ENCODE measurements at places on chromosomes 16 and 17. TPM values are rescaled to one million over a fixed set of nuclear protein-coding genes. Genes with fewer than 3 reads are reported as not detected.

Gene ENPP7
- not detected for total RNA-seq

Gene CA4
- total RNA-seq = not detected

Gene CEP131
- 6.5 TPM for total RNA-seq

Gene CFAP97D1
- 0.15 TPM for total RNA-seq

Gene TPSG1
- not detected for total RNA-seq

Gene SULT1A4
- 0.67 TPM for total RNA-seq

Gene OR1E2
- not detected for total RNA-seq

Gene TUBG1
- total RNA-seq = 41.8 TPM

Gene CCDC40
- 6.2 TPM for total RNA-seq

Gene LPO
- total RNA-seq = not detected

Gene LRRC36
- total RNA-seq = not detected

Gene KRTAP4-1
- total RNA-seq = not detected

Gene ALG1
- 50.3 TPM for total RNA-seq

Gene CD300A
- not detected for total RNA-seq

Gene ASIC2
- not detected for total RNA-seq

Gene DPEP1
- not detected for total RNA-seq

Gene MRPL58
- 44.1 TPM for total RNA-seq

Gene SPATA32
- not detected for total RNA-seq

Gene ASB16
- not detected for total RNA-seq

Gene ITGB4
- under 0.01 TPM for total RNA-seq

Gene KRTAP4-3
- total RNA-seq = not detected

Gene ALDOC
- 16.2 TPM for total RNA-seq

Gene SOCS1
- total RNA-seq = 2.0 TPM
